ENCODE measurements at places on chromosomes 2 and 18.

DNA sequence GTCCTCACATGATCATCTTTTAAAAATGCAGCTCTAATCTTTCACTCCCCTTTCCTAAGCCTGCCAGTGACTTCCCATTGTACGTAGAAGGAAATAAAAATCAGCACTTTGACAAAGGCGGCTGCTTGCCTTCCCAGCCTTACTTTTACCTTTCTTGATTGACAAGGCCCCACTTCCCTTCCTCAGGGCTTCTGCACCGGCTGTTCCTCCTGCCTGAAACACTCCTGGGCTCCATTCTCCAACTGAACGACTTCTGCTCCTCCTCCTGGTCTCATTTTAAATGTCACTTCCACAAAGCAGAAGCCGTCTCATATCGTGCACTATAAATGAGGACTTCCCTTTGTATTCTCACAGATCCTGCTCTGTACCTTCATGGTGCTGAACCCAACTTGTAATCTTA lies 56.1 kb downstream of the OSBPL6 start:
- no peak for DNase-seq

DNA sequence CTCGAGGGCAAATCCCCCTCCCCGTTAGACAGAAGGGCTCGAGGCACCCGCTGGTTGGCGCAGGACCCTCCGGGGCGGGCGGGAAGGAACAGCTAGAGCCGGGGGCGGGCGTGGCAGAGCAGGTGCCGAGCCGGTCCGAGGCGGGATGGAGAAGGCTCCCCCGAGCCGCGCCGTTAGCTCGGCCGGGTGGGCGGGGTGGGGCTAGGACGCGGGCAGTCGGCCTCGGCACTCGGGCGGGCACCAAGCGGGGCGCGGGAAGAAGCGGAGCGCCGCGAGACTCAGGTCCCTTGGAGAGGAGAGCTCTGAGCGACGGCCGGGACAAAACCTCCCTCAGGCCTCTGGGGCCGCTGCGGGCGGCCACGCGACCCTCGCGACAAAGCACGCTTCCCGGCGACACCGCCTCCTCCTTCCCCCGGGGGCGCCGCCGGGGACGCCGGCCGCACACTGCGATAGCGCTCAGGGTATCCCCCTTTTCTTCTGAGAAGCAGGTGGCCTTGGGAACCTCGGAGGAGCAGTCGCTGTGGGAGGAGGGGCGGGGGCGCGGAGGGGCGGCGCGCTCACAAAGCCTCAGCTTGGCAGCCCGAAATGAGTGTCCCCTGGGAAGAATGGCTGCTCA lies 721 bp downstream of the FHOD3 start:
- peak; percentile 17 for DNase-seq

- no peak for DNase-seq
These were observed 43.8 kb downstream of the MAIP1 start for GRCh38 chr2:199999166-199999565.

DNA sequence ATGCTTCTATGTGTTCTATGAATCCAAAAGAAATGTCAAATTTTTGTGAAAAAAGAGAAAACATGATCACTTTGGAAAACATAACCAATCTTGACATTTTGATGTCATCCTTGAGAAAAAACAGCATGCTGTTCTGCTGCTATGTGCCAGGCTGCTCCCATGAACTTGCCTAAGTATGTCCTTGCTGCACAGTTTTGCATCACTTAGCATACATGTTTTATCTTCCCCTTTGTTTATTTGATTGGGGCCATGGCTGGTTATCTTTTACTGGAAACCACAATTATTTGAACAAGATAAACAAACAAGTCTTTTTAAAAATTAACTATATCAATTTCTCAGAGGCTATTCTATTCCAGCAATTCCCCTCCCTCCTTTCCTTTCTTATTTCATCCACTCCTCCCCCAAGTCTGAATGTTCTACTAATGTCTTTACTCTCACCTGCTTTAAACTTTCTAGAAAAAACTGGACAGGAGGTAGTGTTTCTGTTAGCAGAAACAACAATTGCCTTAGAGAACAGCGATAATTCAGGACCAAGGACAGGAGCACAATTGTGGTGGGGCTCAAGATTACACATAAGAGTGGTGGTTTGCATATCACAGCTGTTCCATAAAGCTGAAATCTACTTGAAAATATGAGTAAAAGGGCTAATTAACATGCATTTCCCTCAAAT lies 6.7 kb downstream of the AOX1 start:
- no peak for DNase-seq

DNA sequence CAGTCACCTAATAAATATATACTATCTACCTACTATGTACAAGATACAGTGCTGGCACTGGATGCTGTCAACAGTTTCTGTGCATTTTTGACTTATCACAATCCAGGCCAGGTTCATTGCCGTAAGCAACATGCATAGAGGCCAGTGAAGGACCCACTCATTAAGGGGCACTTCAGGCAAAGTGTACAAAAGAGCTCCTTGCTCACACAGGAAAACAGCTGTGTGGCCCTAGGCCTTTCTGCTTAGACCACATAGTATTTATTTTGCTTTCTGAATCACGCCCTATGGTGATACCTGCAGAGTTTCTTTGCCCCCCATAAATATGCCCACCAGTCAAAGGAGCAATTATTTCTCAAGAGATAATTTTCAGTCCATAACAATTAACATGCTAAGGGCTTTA lies 39.6 kb upstream of the STAT4 start:
- DNase-seq, result no peak

GRCh38 chr2:44813165-44813564 lies 128.3 kb upstream of the SIX3 start:
- no peak for DNase-seq

DNA sequence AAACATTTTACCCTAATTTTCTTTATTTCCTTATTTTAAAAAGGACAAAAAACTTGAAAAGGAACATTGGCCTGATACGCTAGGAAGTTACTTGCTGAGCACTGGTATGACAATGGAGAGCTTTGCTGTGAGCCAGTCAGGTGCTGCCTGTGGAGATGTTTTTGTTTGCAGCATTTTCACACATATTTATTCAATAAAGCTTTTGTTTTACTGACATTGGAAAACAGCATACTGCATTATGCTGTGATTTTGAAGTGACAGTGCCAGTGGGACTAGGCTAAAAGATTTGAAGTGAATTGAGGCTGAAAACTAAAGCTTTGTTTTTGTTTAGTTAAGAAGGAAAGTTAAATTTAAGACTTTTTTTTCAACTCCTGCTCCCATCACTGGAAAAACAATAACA lies 470.7 kb upstream of the ZEB2 start:
- peak; percentile 56 for DNase-seq

DNA sequence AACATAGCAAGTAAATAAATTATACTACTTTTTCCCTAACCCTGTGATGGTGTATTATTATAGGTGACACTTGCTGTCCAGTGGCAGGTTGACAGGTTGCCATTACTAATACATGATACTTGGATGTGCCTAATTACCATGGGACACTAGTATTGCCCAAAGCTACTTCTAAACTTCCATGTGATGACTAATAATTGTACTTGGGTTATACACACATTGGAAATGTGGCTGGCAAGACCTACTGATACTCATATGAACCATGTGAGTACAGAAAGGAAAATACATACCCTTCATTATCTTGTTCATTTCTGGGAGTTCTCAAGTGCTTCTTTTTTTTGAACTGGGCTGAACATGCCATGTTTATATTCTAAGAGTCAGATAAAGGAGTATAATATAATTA lies 156.4 kb downstream of the IKZF2 start:
- no peak for DNase-seq

DNA sequence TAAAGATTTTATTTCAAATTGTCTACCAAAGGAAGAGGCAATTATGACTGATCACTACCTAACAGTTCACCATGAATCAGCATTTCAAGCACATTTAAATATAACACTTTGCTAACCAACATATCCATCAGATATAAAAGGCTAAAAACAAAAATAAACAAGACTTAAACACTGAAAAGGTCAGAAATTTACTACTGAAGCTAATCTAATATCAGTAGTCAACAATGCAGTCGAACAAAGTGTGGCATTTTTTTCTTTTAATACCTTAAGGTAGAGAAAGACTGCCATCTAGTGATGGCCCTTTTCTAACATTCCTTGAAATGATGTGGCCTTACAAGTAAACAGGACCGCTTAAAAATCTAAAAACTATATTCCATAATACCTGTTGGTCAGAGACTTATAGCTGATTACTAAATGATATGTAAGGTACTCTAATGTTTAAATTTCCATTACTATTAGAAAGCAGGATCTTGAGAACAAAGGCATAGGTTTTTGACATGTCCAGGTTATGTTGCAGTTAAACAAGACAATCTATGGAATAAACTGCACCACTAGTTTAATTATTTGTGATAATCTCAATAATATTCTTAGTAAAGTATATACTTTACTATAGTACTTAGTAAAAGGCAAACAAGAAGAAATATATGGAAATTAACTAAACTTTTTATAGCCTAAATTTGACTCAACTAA lies 80.0 kb downstream of the EXOC6B start:
- peak; percentile 61 for DNase-seq

GRCh38 chr2:163255086-163255485 lies 416.5 kb upstream of the KCNH7 start:
- no peak for DNase-seq

GRCh38 chr2:165874445-165875039 lies 79.0 kb downstream of the TTC21B start:
- no peak for DNase-seq

GRCh38 chr18:31647127-31647753 lies 37.1 kb downstream of the B4GALT6 start:
- DNase-seq, result no peak

GRCh38 chr2:33144243-33144642 lies 197.5 kb downstream of the LTBP1 start:
- no peak for DNase-seq

- DNase-seq, result no peak
These were observed 750 bp downstream of the STRADB start for GRCh38 chr2:201452058-201452921.

DNA sequence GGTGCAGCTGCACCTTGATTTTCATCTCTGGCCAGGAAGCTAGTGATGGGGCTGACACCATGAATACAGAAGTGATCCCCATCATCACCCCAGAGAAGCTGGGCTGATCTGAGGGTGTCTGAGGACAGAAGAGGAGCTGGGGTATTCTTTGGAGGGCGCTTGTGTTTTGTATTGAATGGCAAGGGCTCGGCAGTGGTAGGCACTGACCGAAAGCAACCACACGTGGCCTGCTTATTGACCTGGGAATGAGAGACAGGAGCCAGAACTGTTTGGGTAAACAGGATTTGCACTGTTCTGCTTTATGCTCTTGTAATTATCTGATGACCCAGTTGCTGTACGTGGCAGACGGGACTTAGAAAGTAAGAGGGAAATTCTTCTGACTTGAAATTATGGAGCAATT lies 62.6 kb upstream of the RPL31 start:
- DNase-seq, result no peak

DNA sequence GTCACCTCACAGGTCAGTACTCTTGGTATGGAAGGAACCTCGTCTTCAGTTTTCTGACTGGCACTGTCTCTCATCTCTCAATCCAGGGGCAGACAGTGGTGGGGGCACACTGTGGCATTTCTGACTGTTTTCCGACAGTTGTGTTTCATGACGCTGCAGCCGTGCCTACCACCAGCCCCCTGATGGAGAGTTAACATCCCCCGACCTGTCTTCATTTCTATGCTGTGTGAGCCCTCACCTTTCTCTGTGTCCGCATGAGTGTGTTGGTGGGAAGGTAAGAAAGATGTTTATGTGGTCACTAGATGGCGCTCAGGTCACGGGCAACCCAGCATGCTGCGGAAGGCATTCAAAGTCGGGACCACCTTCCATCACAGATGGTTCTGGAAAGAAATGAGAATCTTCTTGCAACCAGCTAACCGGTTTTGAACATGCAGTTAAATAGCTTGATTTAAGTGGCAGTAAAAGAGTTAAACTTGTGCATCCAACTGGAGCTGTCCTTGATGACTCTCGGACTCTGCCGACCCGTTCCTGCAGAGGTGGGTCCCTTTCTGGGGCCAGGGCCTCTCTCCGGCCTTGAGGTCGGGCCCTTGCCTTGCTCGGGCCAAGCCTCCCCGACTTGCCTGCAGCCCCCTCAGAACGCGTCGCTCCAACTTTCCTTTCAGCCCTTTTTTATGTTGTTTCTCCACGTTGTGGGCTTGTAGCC lies 92.4 kb downstream of the DYSF start:
- peak; percentile 60 for DNase-seq

- no peak for DNase-seq
These were observed 945.1 kb upstream of the PIK3C3 start for GRCh38 chr18:41009926-41010325.

DNA sequence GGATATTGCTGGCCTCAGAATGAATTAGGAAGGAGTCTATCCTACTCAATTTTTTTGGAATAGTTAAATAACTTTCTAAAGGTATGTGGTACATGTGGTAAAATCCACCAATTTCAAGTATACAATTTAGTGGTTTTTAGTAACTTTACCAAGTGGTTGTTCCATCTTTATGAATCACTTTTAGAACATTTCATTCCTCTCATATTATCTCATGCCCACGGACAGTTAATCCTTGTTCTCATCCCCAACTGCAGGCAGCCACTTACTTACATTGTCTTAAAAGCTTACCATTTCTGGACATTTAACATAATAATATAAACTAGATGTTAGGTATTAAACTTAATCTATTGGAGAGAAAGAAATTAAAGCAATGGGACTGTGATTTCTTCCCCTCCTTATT lies 146.3 kb upstream of the ZC3H15 start:
- no peak for DNase-seq

- no peak for DNase-seq
These were observed 68.6 kb downstream of the STEAP3 start for GRCh38 chr2:119292226-119292625.

DNA sequence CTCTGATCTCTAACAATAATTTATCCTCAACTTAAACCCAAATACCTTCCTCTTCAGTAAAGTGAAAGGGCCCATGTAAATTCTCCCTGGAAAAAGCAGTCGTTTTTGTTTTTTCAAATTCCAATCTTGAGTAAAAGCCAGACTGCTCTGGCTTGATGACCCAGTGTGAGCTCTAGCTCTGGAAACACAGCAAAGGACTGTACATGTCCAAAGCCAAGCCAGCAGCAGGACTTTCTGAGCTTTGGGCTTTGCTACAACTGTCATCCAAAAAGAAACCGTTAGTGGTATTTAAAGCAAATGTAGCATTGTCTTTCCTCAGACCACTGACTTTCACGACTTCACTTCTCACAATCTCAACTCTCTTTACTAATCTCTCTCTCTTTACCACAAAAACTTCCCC lies 25.4 kb downstream of the SH3YL1 start:
- DNase-seq, result peak; percentile 34

- no peak for DNase-seq
These were observed 1.4 kb downstream of the WNT6 start for GRCh38 chr2:218860950-218861381.

- no peak for DNase-seq
These were observed 748.7 kb downstream of the BCL11A start for GRCh38 chr2:59804732-59805131.

- DNase-seq, result no peak
These were observed 68.4 kb downstream of the MCFD2 start for GRCh38 chr2:46847185-46847710.

DNA sequence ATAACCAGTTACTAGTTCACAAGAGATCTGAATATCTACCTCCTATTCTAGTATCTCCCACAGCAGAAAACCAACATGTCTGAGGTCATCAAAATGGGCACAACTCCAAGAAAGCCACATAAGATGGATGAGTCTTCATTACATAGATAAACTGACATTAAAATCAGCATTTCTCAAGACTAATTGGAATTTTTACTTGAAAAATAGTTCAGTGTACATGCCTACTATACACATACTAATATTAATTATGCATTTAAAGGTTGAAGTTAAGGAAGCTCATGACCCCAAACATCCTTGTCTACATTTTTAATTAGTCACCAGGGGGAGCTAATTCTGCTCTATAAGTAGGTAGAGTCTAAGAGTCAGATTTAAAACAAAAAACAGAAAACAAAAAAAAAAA lies 41.9 kb downstream of the ZNF521 start:
- no peak for DNase-seq

GRCh38 chr2:28423856-28424605 lies 31.4 kb downstream of the FOSL2 start:
- DNase-seq, result no peak

Measured in hippocampal formation (tissue), 2 donors.